Lung (tissue), 17 donors: ENCODE measurements at places on chromosomes 2 and 18. TPM values are rescaled to one million over a fixed set of nuclear protein-coding genes. Genes with fewer than 3 reads are reported as not detected.

The C2orf15 gene
- polyA plus RNA-seq = 2.2 TPM

The MARS2 gene
- polyA plus RNA-seq = 1.9 TPM

- no peak for DNase-seq
Observed at GRCh38 chr18:14961991-14962390, 214.0 kb downstream of the ANKRD30B start.

DNA sequence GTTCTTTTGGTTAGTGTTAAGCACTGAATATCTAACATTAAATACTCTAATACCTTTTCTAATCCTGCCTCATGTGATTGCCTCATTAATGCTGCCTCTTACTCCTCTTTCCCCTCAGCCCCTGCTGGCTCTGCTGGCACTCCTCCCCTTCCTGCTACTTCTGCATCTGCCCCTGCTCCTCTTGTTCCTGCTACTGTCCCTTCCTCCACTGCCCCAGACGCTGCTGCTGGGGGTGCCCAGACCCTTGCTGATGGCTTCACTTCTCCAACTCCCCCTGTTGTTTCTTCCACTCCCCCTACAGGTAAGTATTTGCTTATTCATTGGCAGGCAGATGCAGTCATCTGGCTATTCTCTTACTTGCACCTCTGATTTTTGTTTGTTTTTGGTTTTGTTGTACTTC, 68.5 kb downstream of the ABI2 start:
- no peak for DNase-seq

DNA sequence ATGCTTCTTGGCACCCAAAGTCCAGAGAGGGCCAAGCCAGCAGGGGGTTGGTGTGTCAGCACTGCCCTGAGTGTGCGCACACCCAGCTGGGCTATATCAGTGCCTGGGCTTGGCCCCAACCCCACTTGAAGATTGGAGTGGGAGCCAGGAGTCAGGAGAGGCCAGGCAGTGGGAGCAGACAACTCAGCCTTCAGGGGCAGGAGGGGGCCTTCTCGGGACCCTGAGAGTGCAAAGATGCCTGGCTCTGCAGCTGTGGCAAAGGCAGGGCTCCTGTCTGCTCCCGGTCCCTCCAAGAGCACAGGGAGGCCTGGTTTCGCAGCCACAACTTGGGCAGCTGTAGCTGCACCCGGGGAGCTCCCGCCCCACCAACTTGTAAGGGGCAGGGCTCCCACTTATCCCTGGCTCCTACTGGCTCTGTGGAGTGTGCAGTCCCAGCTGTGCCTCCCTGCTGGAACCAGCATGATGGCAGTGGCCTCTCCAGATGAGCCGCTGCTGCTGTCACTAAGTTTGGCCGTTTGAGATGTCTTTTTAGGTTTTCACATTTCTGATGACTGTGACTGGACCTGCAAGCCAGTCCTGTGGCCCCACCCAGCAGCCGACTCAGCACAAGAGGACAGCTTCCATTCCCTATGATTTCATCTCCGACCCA, 148.8 kb upstream of the HS6ST1 start:
- no peak for DNase-seq

DNA sequence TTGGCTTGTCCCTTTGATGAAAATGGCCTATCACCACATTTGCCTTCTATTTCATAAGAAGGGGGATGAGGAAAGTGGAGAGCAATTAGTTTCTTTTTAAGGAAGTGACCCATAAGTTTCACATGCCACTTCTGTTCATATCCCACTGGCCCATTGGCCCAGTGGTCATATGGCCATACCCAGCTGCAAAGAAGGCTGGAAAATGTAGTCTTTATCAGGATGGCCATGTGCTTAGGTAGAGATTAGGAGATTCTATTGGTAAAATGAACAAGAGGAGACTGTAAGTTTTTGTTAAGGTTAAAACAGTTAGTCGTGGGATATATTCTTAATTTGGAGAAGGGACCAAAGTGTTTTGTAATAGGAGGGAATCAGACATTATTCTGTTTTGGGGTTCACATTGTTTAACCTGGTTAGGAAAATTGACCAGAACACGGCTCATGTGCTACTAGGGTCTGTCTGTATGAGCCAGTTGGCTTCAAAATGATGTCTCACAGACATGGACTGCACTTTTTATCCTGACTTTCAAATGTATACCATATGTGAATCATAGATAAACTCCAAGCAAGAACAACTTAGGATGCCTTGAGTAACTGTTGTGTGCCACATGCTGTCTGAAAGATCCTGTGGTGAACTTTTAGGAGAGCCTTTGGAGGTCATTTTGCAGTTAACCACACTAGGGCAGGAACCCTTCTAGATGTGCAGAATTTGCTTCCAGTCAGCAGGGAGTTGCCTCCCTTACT, 17.3 kb downstream of the PLCL1 start:
- no peak for DNase-seq

GRCh38 chr2:215626812-215627281, 191.0 kb upstream of the FN1 start:
- no peak for DNase-seq

GRCh38 chr2:97688062-97688827, 18.7 kb downstream of the C2orf92 start:
- DNase-seq = no peak

GRCh38 chr2:26048791-26049190, 14.9 kb downstream of the RAB10 start:
- DNase-seq = no peak

- DNase-seq = no peak
Observed at GRCh38 chr2:46163804-46164528, 133.2 kb upstream of the EPAS1 start.

DNA sequence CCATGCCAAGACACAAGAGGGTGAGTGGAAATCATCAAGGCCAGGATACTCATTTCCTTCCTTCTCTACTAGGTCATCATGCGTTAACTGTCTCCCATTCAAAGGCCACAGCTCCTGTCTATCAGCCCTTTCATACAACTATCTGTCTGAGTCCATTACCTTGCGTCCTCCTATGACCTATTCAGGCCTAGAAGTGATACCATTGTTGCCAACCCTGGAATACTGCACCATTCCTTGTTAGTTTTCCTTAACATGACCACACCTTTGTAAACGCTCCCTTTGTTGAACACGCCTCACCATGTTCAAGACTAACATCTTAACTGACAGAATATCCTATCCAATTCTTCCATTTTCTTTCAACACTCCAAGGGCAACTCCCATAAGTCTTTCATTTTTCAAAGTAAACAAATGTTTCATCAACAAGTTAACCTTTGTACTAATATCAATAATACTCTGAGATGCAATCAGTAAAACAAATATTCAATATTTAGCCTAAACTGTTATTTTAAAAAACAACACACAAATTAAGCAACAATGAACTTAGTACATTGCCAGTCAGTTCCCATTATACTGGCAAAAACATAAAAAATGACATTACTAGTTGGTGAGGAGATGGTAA, 19.8 kb upstream of the LGALSL start:
- DNase-seq = no peak
